ENCODE measurements at places on chromosomes 5 and 9. TPM values are rescaled to one million over a fixed set of nuclear protein-coding genes. Genes with fewer than 3 reads are reported as not detected.

RGS7BP gene
- total RNA-seq: not detected

AMBP gene
- total RNA-seq: not detected

TSSK1B gene
- total RNA-seq: not detected

PCDHGA8 gene
- not detected for total RNA-seq

IL7R gene
- 112 TPM for total RNA-seq

Measured in activated naive CD8-positive, alpha-beta T cell treated with anti-CD3 and anti-CD28 coated beads for 36 hours (primary cell).